Tongue (tissue), 3 donors: ENCODE measurements at places on chromosomes 2 and 18. TPM values are rescaled to one million over a fixed set of nuclear protein-coding genes. Genes with fewer than 3 reads are reported as not detected.
A peak's percentile ranks its signal among the peaks of the same experiment; 100 is the strongest.

DNA sequence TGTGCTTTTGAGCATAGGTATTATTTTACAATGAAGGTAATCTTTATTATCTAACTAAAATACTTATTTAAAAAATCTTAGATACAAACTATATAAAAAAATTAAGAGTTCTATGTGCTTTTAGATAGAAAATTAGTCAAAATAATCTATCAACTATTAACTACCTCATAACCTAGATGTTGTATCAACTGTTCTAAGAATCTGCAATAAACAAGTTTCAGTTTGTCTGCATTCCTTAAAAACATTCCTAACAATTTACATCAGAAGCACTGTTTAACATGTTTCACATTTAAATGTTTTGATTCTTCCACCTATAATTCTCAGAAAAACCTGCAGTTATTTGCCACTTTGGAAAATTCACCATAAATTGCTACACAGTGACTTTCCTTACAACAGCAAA lies 33.3 kb downstream of the NDUFS1 start:
- DNase-seq: no peak

DNA sequence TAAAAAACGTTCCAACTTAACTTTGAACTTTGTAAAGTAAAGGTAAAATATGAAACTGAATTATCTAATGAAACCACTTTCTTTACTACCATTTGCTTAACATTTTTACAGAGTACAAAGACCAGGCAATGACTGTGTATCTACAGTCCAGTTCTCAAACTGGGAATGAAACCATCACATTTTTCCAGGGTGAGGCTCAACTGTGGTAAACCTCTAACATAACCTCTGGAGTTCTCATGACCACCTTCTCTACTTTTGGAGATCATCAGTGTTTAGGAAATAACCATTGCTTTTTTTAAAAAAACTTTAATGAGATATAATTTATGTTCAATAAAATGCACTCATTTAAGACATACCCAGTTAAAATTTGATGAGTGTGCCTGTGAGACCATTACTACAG lies 223.5 kb downstream of the RNF152 start:
- DNase-seq: no peak

GRCh38 chr2:28423856-28424605 lies 31.4 kb downstream of the FOSL2 start:
- no peak for DNase-seq

DNA sequence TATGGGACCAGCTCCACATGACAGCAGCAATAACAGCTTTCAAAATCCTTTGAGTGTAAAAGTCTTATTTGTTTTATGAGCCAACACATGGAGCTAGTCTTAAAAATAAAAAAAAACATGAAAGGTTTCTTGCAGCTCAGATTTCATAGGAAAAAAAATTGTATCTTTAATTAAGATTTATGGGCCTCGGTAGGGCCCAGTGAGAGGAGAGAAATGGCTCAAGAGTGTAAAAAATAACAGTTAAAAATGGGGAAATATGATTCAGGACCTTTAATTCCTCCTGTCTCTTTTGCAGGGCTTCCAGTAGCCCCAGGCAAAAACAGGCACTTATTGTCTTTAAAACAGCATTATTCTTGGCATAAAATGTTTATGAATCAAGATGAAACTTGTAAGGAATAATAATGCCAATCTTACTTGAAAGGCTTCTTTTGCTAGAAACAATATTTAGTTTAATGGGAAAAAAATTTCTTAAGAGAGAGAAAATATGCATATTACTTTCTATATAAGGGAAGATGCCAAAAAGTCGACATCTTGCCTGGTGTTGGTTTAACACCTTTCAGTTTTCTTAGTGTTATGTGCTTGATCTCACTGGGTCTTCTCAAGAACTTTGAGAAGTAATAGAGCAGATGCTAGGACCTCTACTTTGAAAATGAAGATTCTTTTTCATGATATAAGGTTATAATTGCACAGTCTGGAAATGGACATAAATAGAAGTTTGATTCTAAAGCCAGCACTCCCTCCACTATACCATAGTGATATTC lies 71.3 kb upstream of the SETBP1 start:
- no peak for DNase-seq

GRCh38 chr18:62018759-62019041 lies 125.9 kb upstream of the RNF152 start:
- no peak for DNase-seq

DNA sequence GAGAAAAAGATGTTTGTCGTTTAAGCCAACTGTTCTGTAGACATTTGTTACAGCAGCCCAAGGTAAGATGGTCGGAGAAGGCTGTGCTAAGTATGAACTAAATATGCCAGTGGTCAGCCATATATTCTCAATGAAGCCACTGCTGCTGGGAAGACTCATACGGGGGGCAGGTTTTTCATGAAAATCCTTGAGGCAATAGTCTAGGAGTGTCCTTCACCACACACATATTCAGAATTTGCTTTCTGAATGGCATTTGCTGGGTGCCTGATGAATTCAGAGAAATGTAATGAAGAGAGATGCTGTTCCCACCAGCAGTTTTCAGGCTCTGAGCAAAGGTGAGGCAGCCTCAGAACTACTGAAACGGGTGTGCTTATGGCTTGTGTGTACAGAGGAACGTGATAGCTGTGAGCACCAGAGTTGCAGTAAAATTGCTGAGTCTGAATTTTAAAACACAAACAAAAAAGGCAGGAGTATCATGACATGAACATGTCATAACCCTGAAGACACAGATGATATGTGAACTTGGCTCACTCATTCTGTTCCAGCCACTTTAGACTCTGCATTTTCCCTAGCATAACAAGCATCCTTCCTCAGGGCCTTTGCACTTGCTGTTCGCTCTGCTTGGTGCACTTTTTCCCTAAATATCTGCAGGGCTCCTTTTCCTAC lies 21.3 kb upstream of the TCF4 start:
- no peak for DNase-seq

- DNase-seq: no peak
Observed at GRCh38 chr18:56286775-56287325, 351.5 kb downstream of the TXNL1 start.

DNA sequence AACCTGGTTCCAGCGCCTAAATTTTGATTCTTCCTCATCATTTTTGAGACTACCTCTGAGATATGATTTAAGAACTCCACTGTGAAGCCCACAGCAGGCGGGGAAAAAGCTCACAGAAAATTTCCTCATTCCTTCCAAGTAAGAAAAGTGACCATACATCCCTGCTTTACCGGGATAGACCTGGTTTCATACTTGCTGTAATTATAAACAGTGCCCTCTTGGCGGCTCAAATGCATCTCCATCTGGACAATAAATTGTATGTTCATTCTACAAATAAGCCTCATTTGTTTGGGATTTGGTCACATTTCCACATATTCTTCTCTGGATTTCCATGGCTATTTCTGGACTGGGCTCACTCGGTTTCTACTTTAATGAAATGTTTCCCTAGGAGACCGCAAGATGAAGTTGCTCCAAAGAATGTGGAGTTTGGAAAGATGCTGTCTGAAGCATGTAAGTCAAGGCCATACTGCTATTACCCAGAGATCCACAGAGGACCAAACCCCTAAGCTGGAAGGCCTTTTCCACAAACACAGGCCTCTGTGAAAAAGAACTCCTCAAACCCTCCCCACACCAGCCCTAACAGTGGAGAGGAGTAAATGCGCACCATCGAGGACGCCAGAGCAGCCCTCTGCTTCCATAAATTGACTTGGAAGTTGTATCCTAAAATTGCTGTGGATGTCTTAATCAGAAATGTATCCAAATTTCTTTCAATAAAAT lies 13.9 kb downstream of the STAT1 start:
- DNase-seq: no peak

DNA sequence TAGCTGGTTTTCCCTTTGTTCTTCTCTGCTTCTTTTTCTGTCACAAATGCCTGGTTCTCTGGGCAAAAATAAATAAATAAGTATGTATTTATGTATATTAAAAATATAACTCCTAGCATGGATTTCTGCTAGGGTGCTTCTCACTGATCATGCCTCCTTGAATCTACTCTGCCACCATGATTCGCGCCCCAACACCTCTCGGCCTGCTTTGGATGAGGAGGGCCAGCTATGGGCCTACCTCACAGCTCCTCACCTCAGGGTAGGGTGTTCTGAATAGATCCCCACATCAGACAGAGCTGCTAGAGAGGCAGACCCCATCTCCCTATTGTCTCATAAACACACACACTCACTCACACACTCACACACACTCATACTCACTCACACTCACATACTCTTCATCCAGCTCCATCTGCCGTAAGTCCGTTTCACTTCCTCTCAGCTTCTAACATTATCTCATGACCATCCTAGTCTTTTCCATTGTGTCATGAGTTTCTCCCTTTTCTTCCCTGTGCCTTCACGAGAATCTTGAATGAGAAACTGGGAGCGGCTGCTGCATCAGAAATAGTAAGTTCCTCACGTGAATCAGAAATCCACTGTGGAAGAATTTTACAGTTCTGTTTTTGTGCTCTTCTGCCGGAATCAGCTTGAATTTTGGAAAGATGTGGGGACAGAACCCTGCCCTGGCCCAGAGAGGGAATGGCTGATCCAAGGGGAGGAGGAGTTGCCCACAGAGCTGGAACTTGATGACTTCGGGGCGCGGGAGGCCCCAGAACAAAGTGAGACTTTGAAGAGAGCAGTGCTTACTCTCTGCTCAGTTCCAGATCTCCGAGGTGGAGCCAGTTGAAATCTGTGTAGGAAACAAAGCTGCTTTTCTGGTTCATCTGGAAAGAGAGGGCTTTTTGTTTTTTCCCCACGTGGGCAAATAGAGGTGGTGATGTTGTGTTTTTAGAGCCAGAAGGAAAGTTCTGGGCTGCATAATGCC lies 20.9 kb downstream of the ANXA4 start:
- DNase-seq: peak; percentile 52

SPR gene
- 8.4 TPM for total RNA-seq

APOB gene
- total RNA-seq: under 0.01 TPM

KATNAL2 gene
- 4.7 TPM for total RNA-seq

NPHP1 gene
- 7.5 TPM for total RNA-seq
